Glutamatergic neuron (in vitro differentiated cells): ENCODE measurements at places on chromosomes 6 and 20.

- H3K4me3 ChIP-seq: no peak overlapping the region
- H3K4me1 ChIP-seq: peaks cover 7% of the 10 kb centered on the region
- H3K27ac ChIP-seq: no peak overlapping the region
- no peaks in the 10 kb centered on the region for H3K36me3 ChIP-seq
These were observed 103.9 kb upstream of the JAG1 start for GRCh38 chr20:10777710-10778109.

DNA sequence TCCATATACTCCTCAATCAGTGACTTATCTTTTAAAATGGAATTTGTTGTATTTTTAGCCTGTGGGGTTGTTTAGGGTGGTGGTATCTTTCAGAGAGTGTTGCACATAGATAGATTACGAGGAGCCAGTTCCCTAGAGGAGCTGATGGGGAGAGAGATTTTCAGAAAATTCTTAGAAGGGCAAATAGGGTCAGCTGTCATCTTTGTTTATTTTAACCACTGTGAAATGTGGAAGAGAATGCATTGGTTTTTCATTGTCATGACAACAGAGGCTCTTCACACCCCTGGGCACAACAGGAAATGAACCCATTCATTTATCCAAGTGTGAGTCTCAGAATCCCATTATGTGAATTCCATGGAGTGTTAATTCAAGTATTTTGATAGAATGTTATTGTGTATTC lies 188.4 kb downstream of the JARID2 start:
- DNase-seq: no peak
- H3K4me3 ChIP-seq: no peak overlapping the region
- H3K4me1 ChIP-seq: peaks cover 79% of the 10 kb centered on the region
- H3K36me3 ChIP-seq: no peaks in the 10 kb centered on the region
- H3K27ac ChIP-seq: peak overlapping the region; percentile 69

GRCh38 chr6:157673596-157673995 lies 149.4 kb upstream of the SNX9 start:
- no peak overlapping the region for H3K27ac ChIP-seq
- H3K36me3 ChIP-seq: peaks cover 6% of the 10 kb centered on the region
- H3K4me3 ChIP-seq: no peak overlapping the region
- DNase-seq: no peak
- H3K27me3 ChIP-seq: no peaks in the 10 kb centered on the region

DNA sequence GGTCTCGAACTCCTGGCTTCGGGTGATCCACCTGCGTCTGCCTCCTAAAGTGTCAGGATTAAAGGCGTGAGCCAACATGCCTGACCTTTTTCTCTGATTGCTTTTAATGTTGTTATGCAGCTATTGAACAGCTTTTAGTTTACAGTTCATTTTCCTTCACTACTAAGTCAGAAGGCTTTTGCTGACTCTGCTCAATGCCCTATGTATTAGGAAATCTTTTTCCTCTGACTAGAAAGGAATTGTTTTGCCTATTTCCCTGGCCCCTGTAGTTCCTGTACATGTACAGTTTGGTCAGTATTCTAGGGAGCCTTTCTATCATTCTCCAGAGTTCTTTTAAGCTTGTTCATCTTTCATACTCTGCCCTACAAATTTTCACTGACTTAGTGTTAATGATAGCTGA lies 280.2 kb downstream of the CDKAL1 start:
- H3K4me3 ChIP-seq: no peak overlapping the region
- peaks cover 45% of the 10 kb centered on the region for H3K4me1 ChIP-seq
- H3K27me3 ChIP-seq: peaks cover 2% of the 10 kb centered on the region
- DNase-seq: no peak

DNA sequence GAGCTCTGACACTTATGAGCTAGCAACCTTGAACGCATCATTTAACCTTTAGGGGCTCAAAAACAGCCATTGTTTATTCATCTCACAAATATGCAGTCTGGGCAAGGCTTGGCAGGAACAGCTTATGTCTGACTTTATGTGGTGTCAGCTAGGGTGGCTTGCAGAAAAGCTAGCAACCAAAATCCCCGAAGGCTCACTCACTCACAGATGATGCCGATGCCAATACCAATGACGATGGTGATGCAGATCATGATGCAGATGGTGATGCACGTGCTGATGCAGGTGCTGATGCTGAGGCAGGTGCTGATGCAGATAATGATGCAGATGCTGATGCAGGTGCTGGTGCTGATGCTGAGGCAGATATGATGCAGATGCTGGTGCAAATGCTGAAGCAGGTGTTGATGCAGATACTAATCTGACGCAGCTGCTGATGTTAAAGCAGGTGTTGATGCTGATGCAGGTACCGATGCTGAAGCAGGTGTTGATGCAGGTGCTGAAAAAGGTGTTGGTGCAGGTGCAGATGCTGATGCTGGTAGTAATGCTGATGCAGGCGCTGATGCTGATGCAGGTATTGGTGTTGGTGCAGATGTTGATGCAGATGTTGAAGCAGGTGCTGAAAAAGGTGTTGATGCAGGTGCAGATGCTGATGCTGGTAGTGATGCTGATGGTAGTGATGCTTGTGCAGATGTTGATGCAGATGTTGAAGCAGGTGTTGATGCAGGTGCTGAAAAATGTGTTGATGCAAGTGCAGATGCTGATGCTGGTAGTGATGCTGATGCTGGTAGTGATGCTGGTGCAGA lies 195.6 kb downstream of the NFATC2 start:
- no peaks in the 10 kb centered on the region for H3K4me1 ChIP-seq
- peaks cover 9% of the 10 kb centered on the region for H3K27me3 ChIP-seq
- no peak for DNase-seq
- H3K36me3 ChIP-seq: peaks cover 13% of the 10 kb centered on the region
- no peak overlapping the region for H3K27ac ChIP-seq

- H3K4me1 ChIP-seq: peaks cover 5% of the 10 kb centered on the region
- no peak overlapping the region for H3K27ac ChIP-seq
- H3K4me3 ChIP-seq: no peak overlapping the region
- DNase-seq: no peak
These were observed 31.9 kb downstream of the WDR27 start for GRCh38 chr6:169669889-169670288.

GRCh38 chr6:46407246-46407645 lies 84.0 kb downstream of the RCAN2 start:
- no peaks in the 10 kb centered on the region for H3K36me3 ChIP-seq
- no peaks in the 10 kb centered on the region for H3K27me3 ChIP-seq
- H3K4me1 ChIP-seq: peaks cover 17% of the 10 kb centered on the region
- H3K4me3 ChIP-seq: no peak overlapping the region
- H3K27ac ChIP-seq: no peak overlapping the region

GRCh38 chr20:53631909-53632662 lies 38.4 kb upstream of the ZNF217 start:
- H3K4me3 ChIP-seq: no peak overlapping the region
- H3K27ac ChIP-seq: no peak overlapping the region
- H3K27me3 ChIP-seq: no peaks in the 10 kb centered on the region

DNA sequence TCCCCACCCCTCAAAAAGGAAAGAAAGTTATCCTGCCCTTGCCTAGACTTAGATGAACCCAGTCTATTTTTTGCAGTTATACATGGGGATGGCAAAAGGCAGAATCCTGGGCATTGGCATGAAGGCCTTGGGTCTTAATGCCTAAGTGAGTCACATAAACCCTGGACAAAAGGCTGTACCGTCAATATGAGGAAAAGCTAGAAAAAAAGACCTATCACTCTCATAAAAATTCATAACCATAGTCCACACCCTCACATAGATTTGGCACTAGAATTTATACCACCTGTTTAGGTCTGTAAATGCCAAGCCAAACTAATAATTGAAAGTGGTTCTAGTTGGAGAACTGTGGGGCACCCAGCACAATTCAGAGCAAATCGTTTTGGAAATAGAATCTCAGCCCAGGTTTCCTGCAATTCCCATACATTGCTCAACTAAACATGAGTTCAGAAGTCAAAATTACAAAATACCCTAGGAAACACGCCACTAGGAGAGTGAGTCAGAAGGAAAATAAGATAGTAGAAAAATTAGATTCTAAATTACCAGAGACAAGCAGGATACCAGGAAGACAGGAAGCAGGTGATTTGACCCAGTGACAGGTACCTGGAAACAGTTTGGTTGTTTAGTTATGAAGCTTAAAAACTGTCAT lies 70.4 kb upstream of the FUCA2 start:
- H3K4me3 ChIP-seq: no peak overlapping the region
- H3K27me3 ChIP-seq: no peaks in the 10 kb centered on the region

- no peak for DNase-seq
- H3K4me3 ChIP-seq: peak overlapping the region; percentile 88
- H3K4me1 ChIP-seq: peaks cover 32% of the 10 kb centered on the region
- no peaks in the 10 kb centered on the region for H3K36me3 ChIP-seq
- H3K27me3 ChIP-seq: peaks cover 9% of the 10 kb centered on the region
These were observed 115.9 kb upstream of the BEND6 start for GRCh38 chr6:56838965-56839364.

DNA sequence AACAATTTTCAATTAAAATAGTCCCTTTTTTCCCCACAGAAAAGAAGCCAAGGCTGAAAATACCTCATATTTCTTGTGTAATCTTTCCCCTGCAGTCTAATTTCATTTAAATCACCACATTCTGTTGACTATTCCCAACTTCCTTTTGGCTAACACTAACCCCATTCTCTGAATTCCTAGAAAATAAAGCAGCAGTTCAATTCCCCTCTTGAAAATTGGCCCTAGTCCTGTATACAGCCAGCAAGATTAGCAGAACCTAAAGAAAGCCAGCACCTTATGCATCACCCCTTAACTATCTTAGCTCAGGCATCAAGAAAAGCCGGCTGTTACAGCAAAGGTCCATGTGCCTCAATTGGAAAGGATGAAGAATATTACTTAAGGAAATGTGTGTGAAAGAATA lies 69.7 kb downstream of the MDN1 start:
- no peaks in the 10 kb centered on the region for H3K27me3 ChIP-seq
- no peak overlapping the region for H3K4me3 ChIP-seq
- no peak for DNase-seq
- H3K4me1 ChIP-seq: no peaks in the 10 kb centered on the region

DNA sequence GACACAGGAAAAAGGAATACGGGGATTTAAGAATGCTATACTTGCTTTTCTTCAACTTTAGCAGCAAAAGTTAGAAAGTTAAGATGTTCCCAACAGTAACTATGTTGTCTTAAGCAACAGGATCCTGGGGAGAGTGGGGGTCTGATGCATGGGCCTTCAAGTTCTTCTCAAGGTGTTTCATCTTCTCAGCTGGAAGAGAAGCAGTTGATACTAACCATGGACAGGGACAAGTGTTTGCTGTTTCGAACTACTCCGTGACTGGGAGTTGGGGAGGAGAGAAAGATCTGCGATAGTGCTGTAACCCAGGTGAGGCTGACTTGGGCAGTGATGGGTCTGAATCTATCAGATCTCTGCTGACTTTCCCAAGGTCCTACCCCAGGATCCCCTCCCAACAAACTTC lies 1.0 kb downstream of the OOEP start:
- H3K4me1 ChIP-seq: no peaks in the 10 kb centered on the region
- peaks cover 2% of the 10 kb centered on the region for H3K27me3 ChIP-seq
- no peaks in the 10 kb centered on the region for H3K36me3 ChIP-seq
- no peak for DNase-seq
- H3K4me3 ChIP-seq: no peak overlapping the region
- no peak overlapping the region for H3K27ac ChIP-seq

- H3K27ac ChIP-seq: no peak overlapping the region
- H3K4me1 ChIP-seq: peaks cover 16% of the 10 kb centered on the region
- H3K4me3 ChIP-seq: no peak overlapping the region
These were observed 13.2 kb downstream of the QKI start for GRCh38 chr6:163427498-163428254.
